ENCODE measurements at places on chromosomes 3 and 15. TPM values are rescaled to one million over a fixed set of nuclear protein-coding genes. Genes with fewer than 3 reads are reported as not detected.

Gene ATP13A5
- 0.22 TPM for total RNA-seq

Gene CCDC9B
- total RNA-seq, result 8.4 TPM

Gene CELSR3
- total RNA-seq, result 26.3 TPM

Gene BCHE
- 53.3 TPM for total RNA-seq

Gene FAM81A
- total RNA-seq, result 4.2 TPM

Gene LMOD3
- total RNA-seq, result 7.1 TPM

Gene LOXL1
- 65.1 TPM for total RNA-seq

Gene CHMP2B
- total RNA-seq, result 44.2 TPM

Gene MAGEL2
- 6.7 TPM for total RNA-seq

Gene RFX7
- 29.2 TPM for total RNA-seq

Gene MEX3B
- total RNA-seq, result 22.9 TPM

Gene SNTN
- total RNA-seq, result not detected

Gene PRR20G
- total RNA-seq, result not detected

Gene TMED3
- total RNA-seq, result 50.5 TPM

Gene THSD4
- total RNA-seq, result 85.5 TPM

Gene SLC22A13
- 0.27 TPM for total RNA-seq

Gene CHL1
- 78.5 TPM for total RNA-seq

Gene KBTBD13
- not detected for total RNA-seq

Gene TEX9
- total RNA-seq, result 43.3 TPM

Gene RETNLB
- total RNA-seq, result not detected

Gene SLC28A1
- 0.16 TPM for total RNA-seq

Gene TNNC1
- total RNA-seq, result 105 TPM

Gene SLC9A9
- 23.5 TPM for total RNA-seq

Gene SCAANT1
- not detected for total RNA-seq

Gene ISG20
- 6.5 TPM for total RNA-seq

Gene CACNA2D3
- 4.9 TPM for total RNA-seq

Gene GOLGA8N
- total RNA-seq, result 16.3 TPM

Gene ARRDC4
- 14.1 TPM for total RNA-seq

Gene IMPG2
- total RNA-seq, result 221 TPM

Gene CIDEC
- total RNA-seq, result not detected

Gene MAP6D1
- 2.9 TPM for total RNA-seq

Gene KBTBD12
- total RNA-seq, result 6.0 TPM

Gene SCAMP2
- total RNA-seq, result 30.4 TPM

Gene TRIM42
- not detected for total RNA-seq

Gene TRAT1
- 0.82 TPM for total RNA-seq

Gene RHCG
- total RNA-seq, result 1.0 TPM

Gene SLC26A6
- total RNA-seq, result 13.1 TPM

Gene SGO1
- 6.6 TPM for total RNA-seq

Gene PRKAR2A
- total RNA-seq, result 45.2 TPM

Gene MUSTN1
- total RNA-seq, result 12.0 TPM

Gene ISLR
- total RNA-seq, result 61.2 TPM

Gene C15orf40
- 24.6 TPM for total RNA-seq

Gene ANKRD34C
- total RNA-seq, result 0.22 TPM

Gene KNG1
- not detected for total RNA-seq

Gene RHOV
- total RNA-seq, result 7.2 TPM
